ENCODE measurements at places on chromosomes 11 and 22.

GRCh38 chr22:21650280-21650679 lies 8.2 kb downstream of the SDF2L1 start:
- no peak for DNase-seq

DNA sequence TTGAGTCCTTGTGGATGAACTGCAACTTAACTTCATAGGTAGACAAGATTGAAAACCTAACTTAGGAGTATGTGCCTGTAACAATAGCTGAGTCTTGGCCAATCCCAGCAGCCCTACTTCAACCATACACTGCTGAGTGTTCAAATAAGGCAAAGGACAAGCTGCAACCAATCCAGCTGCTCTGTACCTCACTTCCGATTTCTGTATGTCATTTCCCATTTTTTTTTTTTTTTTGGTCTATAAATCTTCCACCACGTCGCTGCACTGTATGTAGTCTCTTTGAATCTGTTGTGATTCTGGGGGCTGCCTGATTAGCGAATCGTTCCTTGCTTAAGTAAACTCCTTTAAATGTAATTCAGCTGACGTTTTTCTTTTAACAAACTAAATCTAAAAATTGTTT lies 35.4 kb upstream of the FLI1 start:
- DNase-seq: no peak

DNA sequence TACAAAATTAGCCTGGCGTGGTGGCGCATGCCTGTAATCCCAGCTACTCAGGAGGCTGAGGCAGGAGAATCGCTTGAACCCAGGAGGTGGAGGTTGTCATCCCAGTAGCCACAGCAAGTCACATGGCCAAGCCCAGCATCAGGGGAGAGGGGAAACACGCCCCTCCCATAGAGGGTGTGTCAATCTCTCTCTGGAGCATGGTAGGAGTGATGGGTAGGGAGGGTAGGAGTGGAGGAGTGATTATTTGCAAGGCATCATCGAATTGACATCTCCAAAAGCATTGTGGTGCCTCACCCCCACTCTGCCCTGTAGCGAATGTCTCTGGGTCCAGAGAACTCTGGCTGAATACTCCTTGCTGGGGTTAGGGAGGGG lies 6.1 kb upstream of the SSTR3 start:
- no peak for DNase-seq

DNA sequence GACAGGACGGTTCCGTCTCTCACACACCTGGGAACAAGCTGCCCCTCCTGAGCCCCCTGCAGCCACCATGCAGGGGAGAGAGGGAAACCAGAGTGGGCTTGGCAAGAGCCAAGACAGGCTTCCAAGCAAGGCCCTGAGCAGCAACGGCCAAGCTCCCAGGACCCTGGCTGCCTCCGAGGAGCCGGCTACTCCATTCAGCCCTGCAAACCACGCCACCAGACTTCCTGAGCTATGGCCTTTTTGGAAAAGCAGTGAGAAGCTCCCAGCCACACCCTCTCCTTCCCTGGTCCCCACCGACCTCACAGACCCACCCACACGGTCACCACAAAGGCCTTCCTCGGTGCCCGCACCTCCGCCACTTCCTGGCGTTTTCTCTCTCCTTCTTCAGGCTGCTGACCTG lies 479.0 kb downstream of the BRD1 start:
- no peak for DNase-seq

GRCh38 chr22:41777749-41778425 lies 22.6 kb upstream of the CCDC134 start:
- no peak for DNase-seq

GRCh38 chr11:132971351-132971750 lies 561.0 kb downstream of the OPCML start:
- DNase-seq: no peak

DNA sequence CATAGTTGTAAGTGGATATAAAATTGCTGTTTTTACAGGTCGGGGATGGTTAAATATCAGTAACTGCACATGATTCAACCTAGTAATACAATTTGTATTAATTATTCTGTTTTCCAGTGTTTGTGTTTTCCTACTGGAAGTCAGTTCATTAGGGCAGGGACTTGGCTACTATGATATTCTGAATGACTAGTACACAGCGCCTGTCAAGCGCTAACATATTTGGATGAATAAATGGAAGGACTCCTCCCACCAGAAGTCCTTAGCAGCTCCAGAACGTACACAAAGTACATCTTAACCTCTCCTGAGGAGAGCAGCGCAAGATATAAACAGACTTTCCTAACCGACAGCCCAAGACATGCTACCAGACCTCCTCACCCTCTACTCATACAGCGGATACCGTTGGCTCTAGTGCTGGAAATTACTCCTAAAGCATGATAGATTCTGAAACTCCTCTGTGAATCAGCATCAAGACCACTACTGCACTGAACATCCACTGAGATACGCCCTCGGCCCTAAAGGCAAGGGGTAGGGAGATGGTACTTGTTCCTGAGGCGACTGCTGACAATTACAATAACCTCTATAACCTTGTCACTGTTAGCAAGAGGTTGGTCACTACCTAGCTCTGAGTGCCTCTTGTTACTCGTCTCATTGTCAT lies 79.1 kb downstream of the RDX start:
- DNase-seq: no peak

DNA sequence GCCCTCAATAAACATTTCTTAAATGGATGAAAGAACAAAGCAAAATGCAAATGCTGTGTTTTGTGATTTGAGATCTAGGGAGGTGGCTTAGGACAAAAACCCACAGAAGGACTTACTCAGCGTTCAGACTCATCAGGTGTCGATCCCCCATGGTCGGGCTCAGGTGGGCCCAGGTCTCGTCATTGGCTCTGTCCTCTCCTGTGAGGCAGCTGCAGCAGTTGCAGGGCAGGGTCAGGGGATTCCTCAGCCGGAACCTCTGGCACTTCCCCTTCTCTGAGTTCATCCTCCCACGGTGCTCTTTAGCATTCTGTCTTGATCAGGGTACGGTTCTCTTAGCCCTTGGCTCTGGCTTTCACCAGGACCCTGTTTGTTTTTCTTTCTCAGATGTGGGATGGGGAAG lies 14.0 kb upstream of the ACR start:
- no peak for DNase-seq

DNA sequence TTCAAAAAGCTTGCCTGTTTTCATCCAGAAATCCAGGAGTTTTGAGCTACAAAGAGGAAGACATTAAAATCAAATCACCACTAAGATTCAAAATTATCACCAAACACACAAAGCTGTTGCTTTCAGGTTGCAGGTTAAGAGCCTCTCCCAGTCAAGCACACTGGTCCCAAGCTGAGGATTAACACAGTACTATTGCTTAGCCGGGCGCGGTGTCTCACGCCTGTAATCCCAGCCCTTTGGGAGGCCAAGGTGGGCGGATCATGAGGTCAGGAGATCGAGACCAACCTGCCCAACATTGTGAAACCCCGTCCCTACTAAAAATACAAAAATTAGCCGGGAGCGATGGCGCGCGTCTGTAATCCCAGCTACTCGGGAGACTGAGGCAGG lies 1165.1 kb downstream of the LRRC4C start:
- DNase-seq: no peak

- no peak for DNase-seq
Observed at GRCh38 chr22:33652615-33653014, 267.7 kb downstream of the LARGE1 start.

DNA sequence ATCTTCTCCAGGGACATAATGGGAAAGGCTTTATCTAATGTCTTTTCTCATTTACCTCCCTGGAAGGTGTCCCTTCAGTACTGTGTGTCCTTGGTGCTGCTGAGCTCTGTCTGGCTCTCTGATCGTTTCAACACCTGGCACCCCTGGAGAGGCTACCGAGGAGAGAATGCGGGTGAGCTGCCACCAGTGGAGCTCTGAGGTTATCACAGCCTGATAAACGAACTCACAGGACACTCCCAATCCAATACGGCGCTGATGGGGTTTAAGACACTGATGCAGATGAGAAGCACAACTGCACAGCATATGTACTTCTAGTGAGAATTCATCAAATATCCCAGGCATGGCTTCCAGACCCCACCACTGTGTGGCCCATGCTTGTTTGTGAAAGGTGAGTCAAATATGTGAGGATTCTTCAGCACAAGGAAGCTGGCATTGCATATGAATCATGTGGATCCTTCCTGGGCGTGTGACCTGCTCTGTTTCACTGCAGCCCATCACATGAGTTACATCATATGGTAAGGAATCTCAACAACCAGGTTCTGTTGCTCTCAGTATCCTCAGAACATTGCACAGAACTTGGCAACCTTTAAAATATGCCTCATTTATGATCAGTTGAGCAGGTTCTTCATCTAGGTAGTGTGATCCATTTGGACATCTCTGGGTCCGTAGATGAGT lies 34.8 kb upstream of the VWA5A start:
- DNase-seq: no peak

DNA sequence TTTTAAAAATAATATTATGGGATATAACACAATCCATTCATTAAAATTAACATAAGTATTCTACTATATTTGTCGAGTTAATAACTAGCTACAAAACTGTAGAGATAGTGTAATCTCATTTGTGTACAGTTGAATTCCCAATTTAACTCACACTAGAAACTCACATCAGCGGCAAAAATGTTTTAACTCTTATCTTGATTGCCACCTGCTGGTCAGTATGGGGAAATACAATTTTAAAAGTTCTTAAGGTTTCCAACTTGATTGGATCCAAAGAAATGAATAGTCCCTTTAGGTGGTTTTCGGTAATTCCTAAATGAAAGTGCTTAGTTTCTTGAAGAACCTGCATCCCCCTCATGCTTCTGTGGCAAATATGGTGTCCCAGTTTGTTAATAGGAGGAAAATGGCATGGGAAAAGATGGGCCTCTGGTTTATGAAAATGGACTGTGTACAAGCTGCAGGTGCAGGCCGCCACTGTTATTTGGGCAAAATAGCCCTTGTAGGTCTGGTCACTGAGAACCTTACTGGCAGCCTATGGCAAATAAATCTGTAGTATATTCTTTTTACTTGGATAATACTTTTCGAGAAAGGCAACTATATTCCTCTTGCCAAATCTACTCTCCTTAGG lies 33.7 kb upstream of the SLC17A6 start:
- no peak for DNase-seq

GRCh38 chr11:61254403-61255025 lies 13.5 kb downstream of the PGA5 start:
- peak; percentile 35 for DNase-seq

DNA sequence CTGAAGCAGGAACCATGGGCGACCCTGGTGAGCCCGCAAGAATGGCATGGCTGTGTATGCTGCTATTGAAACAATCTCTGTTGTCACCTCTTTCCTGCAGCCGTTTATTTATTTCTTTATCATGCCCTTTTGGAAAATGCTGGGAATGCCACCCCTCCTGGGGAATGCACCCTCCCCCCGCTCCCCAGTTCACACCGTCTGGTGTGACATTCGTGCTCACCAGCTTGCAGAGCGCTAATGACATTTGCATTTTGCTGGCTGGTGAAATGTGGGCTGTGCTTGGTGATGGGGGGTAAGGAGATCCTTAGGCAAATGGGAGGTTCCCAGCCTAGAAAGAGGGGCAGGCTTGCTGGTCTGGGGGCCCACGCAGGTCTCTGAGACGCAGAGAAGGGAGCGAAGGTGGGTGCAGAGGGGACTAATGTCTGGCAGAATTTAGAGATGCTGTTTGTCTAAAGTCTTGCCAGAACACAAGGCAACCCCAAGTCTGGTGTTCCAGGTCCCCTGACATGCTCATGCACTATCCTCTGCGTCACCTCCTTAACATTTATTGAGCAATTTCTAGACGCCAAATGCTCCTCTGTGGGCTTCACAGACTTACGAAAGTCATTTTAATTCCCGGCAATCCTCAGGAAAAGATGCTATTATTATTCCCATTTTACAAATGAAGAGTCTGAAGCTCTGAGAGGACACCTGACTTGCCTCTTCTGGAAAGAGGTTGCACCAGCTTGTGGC lies 91.7 kb downstream of the TP53I11 start:
- DNase-seq: no peak

DNA sequence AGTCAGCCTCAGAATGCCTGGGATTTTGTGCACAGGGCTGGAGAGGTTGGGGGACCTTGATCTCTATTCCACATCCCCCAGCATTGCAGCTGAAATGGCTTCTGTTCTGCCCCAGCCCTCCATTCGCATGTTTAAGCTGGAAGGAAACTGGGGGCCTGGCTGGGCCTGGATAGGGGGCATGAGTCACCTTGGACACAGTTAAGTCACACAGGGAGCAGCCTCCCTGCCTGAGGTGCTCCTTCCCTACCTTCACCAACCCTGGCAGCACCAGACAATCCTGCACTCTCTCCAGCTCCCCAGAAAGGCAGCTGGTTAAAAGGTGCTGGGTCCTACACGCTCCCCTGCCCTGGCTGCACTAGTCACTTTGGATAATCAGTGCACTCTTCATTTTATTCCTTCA lies 763 bp downstream of the SMIM45 start:
- DNase-seq: no peak

DNA sequence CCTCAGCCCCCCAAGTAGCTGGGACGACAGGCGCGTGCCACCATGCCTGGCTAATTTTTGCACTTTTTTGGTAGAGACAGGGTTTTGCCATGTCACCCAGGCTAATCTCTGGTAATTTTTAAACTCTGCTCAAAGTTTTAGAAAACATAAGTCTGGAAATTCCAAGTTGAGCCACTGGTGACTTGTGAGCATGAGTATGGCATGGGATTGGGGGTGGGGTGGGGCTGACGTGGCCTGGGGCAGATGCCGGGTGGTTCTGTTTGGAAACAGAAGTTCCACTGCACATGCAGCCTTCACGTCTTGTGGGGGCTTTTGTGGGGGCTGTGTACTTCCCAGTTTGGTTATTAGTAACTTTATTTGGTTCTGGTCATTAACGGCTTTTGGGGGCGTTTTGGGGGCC lies 67.3 kb downstream of the PTPRJ start:
- no peak for DNase-seq

GRCh38 chr11:12906501-12906900 lies 102.6 kb upstream of the RASSF10 start:
- DNase-seq: no peak

- DNase-seq: no peak
Observed at GRCh38 chr11:107430525-107430924, 27.1 kb downstream of the CWF19L2 start.

GRCh38 chr11:129280027-129280811 lies 88.1 kb upstream of the ARHGAP32 start:
- DNase-seq: no peak

- no peak for DNase-seq
Observed at GRCh38 chr11:21411597-21411996, 742.2 kb downstream of the NELL1 start.

GRCh38 chr11:8713760-8714454 lies 31.3 kb downstream of the RPL27A start:
- no peak for DNase-seq

GRCh38 chr11:65115361-65116082 lies 2.0 kb downstream of the ZNHIT2 start:
- no peak for DNase-seq

- no peak for DNase-seq
Observed at GRCh38 chr11:22884217-22884616, 23.9 kb upstream of the CCDC179 start.

- DNase-seq: no peak
Observed at GRCh38 chr22:30864441-30865420, 103.8 kb downstream of the MORC2 start.
